ENCODE measurements at places on chromosomes 6 and 20. TPM values are rescaled to one million over a fixed set of nuclear protein-coding genes. Genes with fewer than 3 reads are reported as not detected.

The FOXS1 gene
- total RNA-seq, result 0.63 TPM

DNA sequence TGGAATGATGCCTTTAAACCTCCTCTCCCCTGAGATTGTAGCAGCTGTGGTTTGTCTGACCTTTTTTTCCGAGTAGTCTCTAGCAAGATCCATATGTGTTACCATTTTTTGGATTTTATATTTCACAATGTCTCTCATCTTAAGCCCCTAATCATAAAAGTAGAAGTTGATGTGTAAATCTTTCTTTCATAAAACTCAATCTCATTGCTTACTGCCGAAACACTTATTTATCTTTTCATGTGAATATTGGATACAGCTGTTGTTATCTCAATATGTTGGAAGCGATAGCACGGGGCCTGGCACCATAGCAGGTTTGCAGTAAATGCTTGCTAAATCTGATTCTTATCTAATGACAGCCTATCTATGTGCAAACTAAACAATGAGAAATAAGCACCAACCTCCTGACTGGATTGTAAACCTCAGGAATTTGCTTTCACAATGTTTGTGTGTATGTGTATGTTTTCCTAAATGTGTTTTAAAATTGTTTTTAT lies 14.2 kb downstream of the SMPDL3A start:
- no peak for DNase-seq

DNA sequence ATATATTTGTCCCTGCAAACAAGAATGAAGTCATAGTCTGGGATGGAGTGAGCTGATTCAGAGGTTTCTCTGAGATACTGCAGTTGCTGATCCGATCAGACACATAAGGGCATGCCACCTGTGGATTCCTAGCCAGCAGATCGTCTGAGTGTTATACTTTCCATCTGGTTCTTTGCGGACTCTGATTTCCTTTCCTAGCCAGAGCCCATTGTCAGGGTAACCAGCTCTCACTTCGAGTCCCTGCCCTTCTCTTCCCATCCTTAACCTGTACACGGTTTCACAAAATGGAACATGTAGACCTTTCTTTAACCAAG lies 100.9 kb downstream of the TMEM200A start:
- no peak for DNase-seq

GRCh38 chr6:163958646-163959045 lies 544.1 kb downstream of the QKI start:
- no peak for DNase-seq

GRCh38 chr6:25477006-25477590 lies 174.9 kb upstream of the SCGN start:
- no peak for DNase-seq

DNA sequence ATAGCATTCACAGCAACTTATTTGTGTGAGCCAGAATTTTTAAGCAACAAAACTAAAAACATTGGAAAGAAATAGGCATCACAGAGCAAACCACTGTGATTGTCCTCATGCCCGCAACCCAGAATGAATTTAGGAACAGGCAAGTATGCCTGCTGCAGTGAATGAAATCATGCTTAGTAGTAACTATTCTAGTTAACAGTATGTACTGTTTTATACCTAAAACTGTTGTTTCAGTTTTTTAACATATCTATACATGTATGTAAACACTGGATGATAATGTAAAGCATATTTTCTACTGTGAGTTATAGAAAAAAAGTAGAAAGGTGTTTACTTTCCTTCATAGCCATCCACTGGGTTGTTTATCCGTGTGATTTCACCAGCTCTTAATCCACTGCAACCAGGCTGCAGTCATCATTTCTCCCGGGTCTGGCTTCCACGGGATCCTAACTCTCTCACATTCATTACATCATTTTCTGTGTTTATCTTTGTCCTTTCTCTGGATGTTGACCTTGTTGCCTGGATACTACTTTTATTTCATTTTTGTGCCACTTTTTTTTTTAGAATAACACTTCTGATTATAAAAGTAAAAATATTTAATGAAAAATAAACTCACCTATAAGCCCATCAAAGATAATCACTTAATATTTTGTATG lies 3.6 kb upstream of the ARFGEF3 start:
- DNase-seq, result no peak

Measured in omental fat pad (tissue), 4 donors.